Psoas muscle (tissue), 8 donors: ENCODE measurements at places on chromosomes 5 and 9. TPM values are rescaled to one million over a fixed set of nuclear protein-coding genes. Genes with fewer than 3 reads are reported as not detected.

GRCh38 chr9:36946653-36947052, 87.4 kb downstream of the PAX5 start:
- no peak for DNase-seq

LYRM7 gene
- 12.5 TPM for polyA plus RNA-seq

DNA sequence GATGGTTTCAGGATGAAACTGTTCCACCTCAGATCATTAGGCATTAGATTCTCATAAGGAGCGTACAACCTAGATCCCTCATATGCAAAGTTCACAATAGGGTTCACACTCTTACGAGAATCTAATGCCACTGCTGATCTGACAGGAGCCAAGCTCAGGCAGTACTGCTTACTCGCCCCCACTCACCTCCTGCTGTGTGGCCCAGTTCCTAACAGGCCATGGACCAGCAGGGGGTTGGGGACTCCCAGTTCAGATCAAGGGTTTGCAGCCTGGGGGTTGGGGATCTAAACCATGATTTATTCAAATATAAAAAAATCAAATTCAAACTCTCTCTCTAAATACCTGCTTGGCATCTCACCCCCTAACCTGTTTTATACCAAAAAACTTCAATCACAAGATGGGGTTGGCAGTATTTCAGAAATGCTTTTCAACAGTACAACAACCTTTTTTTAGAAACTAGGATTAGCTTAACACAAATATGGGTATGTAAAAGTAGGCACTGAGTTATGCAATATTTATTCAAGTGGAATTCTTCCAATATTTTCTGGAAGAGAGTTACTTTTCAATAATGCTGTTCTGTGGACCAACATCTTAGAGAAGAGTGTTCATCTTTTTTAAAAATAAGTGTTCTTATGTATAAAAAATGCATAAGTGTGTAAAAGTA, 30.1 kb upstream of the SLC12A2 start:
- DNase-seq = no peak

TOR1A gene
- polyA plus RNA-seq = 25.4 TPM

DNA sequence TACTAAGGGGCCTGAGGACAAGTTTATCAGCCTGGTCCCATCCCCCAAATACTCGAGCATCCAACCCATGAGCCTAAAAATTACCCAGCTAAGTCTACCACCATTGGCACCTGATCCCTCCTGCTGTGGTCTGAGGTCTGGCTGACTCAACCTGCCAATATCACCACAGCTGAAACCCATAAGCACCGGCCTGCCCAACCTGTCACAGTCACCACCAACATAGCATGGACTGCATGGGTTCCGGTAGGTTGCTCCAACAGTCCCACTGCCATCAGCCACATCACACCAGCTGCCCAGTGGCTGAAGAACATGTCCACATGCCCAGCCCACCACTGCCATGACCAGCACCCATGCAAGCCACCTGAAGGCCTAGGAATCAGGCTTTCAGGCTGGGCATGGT, 495.0 kb downstream of the PRELID2 start:
- no peak for DNase-seq

DNA sequence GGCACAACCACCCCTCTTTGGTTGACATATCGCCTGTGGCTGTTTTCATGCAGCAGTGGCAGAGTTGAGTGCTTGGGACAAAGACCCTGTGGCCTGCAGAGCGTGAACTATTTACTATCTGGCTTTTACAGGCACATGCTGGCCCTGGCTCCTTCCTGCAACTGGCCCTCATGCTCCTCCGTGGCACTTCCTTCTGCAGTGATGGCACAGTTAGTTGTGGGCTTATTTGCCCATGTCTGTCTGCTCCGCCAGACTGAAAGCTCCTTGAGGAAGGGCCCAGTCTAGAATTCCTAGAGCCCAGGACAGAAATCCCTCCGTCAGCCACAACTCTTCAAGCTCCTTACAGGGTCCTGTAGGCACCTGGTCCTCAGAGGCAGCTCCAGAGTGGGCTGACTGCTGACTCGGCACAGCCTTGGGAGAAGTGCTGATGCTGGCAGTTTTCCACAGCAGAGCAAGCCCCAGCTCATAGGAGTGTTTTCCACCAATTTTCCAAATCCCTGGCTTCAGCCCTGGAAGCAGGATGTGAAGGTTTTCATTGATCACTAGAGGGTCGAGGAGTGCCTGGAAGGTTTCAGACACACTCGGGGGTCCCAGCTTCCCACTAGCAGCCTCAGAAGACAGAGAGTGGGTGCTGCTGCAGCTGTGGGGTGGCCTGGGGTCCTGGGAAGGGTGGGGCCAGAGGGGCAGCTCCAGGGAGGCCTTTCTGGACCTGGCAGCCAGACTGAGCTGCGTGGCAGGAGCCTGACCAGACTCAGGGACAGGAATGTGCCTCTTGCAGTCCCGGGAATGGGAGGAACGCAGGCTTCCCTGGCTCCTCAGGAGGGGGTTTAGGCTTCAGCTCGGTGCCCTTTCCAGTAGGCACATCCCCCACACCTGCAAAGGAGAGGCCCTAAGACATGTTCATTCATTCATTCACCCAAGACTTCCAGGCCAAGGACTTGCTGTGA, 56.5 kb upstream of the ANGPTL2 start:
- peak; percentile 46 for DNase-seq

- no peak for DNase-seq
Observed at GRCh38 chr5:35458824-35459207, 158.8 kb upstream of the SPEF2 start.

KIF3A gene
- polyA plus RNA-seq = 2.5 TPM

PDGFRB gene
- 14.6 TPM for polyA plus RNA-seq

DNA sequence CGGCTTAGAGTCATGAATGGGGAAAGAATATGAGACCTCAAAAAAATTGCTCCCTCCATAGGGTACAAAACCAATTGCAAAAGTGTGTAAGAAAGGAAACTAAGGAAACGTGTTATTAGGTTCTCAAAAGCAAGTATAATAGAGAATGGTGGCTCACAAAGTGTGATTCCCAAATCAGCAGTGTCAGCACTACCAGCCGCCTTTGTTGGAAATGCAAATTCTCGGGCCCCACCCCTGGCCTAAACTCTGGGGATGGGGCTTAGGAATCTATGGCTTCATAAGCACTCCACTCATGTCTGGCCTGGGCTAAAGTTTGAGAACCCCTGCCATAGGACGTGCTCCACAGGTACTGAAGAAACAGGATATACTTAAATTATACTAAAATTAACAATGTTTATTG, 1.6 kb upstream of the CCDC69 start:
- no peak for DNase-seq

DNA sequence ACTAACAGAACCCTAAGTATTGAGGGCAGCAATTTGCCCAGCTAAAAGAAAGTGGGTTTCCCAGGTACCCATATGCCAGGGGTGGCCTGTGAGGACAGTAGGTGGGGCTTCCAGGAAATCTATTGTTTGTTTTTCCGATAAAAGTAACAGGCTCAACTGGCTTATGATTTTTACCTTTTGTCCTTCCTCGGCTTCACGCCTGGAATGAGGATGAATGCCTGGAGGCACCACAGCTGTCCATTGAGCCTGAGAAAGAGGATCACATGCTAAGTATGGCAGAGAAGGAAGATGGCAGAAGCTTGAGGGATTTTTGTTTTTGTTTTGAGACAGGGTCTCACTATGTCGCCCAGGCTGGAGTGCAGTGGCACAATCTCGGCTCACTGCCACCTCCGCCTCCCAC, 84.1 kb downstream of the KLF4 start:
- DNase-seq = no peak

- DNase-seq = peak; percentile 76
Observed at GRCh38 chr5:1103505-1104326, 8.1 kb downstream of the SLC12A7 start.

TAF11L5 gene
- polyA plus RNA-seq = not detected

GRCh38 chr5:133459474-133460160, 152.7 kb downstream of the FSTL4 start:
- DNase-seq = no peak
